ENCODE measurements at places on chromosomes 16 and 17.

DNA sequence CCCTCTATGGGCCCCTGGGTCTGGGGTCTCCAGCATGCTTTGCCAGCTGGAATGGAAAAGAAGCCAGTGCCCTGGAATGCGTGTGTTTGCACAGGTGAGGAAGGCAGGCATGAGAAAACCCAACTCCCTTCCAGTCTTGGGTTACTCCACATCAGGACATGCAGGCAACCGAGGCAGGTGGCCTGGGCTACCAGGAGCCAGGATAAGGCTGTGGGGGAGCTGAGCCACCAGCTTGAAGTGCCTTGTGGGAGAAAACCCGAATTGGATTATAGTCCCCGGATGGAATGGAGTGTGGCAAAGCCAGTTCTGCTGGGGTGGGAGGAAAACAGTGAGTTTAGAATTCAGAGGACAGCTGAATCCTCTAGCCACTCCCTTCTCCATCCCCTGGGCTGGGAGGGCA is 7.2 kb downstream of the SRCIN1 start:
- no peak for DNase-seq

- no peak for DNase-seq
These were observed 330.2 kb downstream of the TMEM114 start for GRCh38 chr16:8260140-8260539.

GRCh38 chr17:19288453-19288852 is 51.3 kb downstream of the EPN2 start:
- DNase-seq: no peak

GRCh38 chr17:73163043-73163442 is 1.8 kb upstream of the SSTR2 start:
- DNase-seq: no peak

- DNase-seq: no peak
These were observed 84.2 kb downstream of the HELZ start for GRCh38 chr17:67160791-67161190.

GRCh38 chr17:59361386-59361785 is 29.9 kb downstream of the YPEL2 start:
- DNase-seq: no peak

DNA sequence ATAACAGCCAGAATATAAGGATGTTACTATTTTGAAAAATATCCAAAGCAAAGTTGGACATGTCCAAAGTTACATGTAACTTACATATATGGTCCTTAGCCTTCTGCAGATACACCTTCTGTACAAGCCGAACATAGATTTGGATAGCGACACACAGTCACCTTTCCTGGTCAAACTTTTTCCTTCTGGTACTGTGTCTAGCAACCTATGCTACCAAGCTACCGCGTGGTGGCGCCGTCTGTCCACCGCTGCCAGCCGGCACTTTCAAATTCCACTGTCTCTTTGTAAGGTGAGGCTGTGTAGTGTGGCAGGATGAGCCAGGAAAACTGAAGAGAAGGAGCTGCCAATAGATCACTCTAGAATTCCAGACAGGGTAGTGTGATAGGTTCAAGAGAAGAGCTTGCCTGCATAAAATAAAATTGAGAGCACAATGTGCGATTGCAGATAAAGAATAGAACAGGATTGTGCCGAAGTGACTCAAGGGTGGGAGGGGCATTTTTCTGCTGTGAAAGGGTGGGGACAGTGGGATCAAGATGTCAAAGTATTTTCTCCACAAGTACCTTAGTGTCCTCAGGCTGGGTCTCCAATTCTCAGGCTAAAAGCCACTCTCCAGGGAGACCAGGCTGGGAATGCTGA is 366.9 kb downstream of the SLC39A11 start:
- no peak for DNase-seq

- DNase-seq: no peak
These were observed 66.8 kb downstream of the DNAH3 start for GRCh38 chr16:21083729-21084268.

GRCh38 chr17:10999484-10999883 is 161.6 kb upstream of the PIRT start:
- no peak for DNase-seq

DNA sequence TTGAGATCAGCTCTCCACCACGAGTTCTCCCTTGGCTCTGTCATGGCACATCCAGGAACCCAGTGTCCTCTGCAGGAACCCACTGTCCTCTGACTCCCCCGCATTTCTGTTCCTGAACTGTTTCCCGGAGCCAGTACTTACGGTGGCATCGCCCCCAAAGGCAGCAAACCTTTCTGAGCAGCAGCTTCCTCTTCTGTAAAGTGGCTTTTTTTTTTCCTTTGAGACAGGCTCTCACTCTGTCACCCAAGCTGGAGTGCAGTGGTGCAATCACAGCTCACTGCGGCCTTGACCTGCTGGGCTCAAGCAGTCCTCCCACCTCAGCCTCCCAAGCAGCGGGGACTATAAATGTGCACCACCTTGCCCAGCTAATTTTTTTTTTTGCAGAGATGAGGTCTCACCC is 32.2 kb downstream of the NAGPA start:
- no peak for DNase-seq

DNA sequence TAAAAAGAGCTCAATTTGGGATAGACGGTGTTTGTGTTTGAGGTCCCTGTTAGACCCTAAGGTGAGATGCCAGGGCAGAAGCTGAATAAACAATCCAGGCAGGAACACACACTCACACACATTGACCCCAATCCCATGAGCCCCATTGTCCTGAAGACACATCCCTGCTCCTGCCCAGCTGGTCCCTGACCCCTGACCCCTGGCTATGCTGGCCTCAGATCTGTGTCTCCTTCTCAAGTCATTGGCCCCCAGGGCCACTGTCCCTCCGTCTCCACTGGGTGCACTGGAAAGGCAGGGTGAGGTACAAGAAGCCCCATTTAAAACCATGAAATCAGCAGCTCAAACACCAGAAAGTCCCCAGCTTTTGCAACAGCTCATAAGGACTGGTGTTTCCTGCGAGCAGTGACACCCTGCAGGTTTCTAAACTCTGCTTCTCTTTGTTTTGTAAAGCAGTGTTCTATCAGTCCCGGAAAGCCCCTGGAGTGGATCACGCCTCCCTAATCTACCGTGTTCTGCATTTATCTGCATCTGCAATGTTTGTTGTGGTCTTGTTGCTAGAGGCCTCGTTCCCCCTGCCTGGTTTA is 18.0 kb upstream of the ASGR2 start:
- DNase-seq: no peak

DNA sequence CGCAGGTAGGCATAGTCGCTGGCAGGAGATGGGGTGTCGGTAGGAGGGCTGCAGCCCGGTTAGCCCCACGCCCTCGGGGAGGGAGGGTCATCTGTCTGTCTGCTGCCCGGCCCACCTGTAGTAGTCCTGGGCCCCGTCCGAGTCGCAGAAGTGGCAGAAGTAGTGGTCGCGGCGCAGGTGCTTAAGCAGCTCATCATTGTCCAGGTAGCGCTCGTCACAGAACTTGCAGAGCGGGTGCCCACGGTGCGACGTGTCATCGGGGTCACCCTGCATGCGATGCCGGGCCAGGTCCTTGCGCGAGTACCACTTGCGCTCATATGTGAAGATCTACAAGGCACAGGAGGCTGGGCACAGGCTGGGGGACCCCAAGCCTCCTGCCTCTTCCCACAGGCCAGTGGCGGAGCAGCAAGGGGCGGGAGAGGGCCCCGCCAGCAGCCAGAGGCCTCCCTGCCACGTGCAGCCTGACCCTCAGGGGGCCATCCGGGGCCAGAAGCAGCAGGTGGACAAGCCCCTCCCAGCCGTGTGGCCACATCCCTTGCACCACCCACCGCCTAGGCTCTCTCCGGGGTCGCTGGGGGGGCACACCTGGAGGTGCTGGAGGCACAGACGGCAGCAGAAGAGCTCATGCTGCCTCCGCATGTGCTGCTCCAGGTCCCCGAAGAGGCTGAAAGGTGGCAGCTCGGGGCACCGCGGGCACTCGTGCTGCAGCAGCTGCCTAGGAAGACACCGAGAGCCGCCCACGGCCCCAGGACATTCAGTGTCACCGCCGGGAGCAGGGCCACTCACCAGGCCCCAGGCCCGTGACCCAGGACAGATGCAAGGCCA is 7.0 kb downstream of the ZNF598 start:
- no peak for DNase-seq

- no peak for DNase-seq
These were observed 218.2 kb upstream of the CHMP6 start for GRCh38 chr17:80773243-80773991.

- DNase-seq: no peak
These were observed 151.9 kb downstream of the IRX5 start for GRCh38 chr16:55082591-55082976.

DNA sequence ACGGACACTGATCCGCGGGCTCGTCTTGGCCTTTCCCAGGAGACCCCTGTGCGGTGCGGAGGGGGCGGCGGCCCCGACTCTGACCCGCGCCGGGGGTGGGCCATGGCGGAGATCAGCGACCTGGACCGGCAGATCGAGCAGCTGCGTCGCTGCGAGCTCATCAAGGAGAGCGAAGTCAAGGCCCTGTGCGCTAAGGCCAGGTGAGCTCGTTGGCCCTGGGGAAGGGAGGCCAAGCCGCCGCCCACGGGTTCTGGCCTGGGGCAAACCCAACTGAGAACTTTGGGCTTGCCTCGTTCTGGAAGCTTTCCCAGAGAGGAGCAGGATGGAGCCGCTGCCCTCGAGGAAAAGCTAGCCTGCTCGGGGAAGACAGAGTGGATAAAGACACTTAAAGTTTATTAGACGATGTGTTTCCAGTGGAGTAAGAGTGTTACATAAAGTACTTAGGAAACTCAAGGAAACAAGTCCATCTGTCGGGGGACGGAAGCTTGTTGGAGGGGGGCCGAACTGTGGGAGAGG is 540 bp downstream of the PPP4C start:
- no peak for DNase-seq

GRCh38 chr16:19559242-19559910 is 3.9 kb downstream of the VPS35L start:
- DNase-seq: no peak

- no peak for DNase-seq
These were observed 608.3 kb upstream of the SALL1 start for GRCh38 chr16:51759329-51759728.

- DNase-seq: no peak
These were observed 11.0 kb downstream of the ACSM3 start for GRCh38 chr16:20774703-20775362.

DNA sequence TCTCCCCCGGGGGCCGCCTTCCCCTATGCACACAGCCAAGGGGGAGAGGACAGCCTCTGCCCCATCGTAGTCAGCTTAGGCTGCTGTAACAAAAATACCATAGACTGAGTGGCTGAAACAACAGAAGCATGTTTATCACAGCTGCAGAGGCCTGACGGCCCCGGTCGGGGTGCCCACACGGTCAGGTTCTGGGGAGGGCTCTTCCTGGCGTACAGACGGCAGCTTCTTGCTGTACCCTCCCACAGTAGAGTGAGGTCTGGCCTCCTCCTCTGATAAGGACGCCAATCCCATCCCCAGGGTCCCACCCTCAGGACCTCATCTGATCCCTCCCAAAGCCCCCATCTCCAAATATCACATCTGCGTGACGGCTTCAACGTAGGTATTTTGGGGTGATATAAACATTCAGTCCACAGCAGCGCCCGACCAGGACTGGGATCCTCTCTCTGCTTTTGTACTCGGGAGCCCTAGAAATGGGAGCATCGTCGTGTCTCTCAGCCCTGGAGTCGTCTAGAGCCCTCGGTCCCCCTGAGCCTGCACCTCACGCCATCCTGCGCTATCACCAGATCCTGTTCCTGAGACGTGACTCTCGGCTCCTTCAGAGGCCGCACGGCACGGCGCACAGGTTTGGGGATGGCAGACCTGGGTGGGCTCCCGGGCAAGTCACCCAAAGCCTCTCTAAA is 67.8 kb downstream of the RPH3AL start:
- DNase-seq: no peak

DNA sequence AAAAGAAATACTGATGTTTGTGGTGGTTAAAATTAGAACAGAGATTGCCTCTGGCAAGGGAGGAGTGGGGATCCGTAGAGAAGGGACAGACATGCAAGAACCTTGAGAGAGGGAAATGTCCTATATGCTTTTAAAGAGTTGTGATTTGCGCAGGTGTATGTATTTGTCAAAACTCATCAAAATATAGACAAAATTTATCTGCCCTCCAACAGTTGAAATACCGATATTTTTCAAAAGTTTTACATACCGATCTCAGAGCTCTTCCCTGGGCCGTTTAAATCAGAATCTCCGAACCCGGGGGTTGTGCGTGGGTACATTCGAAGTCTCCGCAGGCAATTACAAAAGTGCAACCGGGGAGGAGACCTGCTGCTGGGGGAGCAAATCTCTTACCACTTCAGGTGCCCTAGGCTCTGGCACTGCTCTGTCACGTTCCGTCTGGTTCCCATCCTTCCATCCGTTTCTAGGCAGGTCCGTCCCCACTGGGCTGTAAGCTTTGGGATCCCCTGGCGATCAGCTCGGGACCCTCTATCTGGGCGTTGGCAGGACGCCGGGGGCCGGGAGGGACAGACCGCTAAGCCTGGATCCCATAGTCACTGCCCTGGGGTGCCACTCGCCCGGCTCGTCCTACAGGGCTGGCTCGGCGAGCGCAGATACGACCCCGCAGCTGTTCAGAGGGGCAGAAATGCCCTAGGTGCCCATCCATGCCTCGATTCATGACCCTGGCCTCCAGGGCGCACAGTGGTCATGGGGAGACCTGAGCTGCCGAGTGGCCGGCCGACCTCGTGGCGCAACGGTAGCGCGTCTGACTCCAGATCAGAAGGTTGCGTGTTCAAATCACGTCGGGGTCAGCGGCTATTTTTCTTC is 4.2 kb downstream of the BORCS6 start:
- no peak for DNase-seq

DNA sequence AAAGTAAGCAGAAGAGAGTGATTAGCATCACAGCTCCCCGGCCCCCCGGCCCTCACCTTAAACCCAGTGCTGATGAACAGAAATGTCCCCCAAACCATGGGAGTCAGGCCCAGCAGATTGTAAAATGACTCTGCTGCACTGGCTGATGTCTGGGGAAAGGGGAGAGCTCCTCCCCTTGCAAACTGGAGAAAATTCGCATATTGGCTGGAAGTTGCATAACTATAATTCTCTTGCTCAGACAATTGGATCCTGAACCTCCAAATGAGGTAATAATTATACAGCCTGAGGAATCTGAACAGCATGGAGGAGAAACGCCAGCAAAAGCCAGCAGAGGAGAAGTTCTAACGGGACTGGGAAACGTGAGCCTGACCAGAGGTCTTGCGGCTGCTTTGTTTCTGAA is 109.7 kb downstream of the C16orf95 start:
- DNase-seq: no peak

DNA sequence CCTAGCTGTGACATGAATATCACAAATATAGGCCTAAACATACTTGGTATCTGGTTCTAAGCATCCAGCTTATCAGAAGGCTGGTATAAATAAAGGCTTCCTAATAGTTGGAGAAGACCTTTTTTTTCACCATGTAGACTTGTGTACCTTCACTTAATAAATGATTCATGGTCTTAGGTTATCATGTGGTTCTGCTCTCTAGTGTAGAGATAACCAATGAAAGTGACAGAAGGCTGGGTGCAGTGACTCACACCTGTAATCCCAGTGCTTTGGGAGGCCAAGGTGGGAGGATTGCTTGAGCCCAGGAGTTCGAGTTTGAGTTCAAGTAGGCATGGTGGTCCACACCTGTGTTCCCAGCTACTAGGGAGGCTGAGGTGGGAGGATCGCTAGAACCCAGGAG is 3.1 kb downstream of the DDX19A start:
- DNase-seq: no peak

DNA sequence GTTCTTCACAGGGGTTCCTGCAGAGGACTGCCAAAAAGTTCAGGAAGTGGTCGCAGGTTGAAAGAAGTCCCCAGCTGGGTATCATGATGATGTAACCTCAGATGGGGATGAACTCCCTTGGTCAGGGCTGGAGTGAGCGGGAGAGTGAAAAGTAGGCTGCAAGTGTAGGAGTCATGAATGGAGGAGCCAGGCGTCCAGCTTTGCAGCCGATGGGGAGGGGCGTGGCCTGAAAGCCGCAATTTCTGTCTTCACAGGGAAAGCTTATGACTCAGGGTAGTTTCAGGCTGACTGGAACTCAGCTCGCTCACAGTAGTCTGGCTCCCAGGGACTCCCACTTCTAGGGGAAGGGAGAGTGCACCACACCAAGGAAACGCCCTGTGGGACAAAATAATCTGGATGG is 70.0 kb upstream of the HS3ST3A1 start:
- no peak for DNase-seq

All from vagina (tissue), 2 donors.